Body of pancreas (tissue), 4 donors: ENCODE measurements at places on chromosomes 6 and 20. TPM values are rescaled to one million over a fixed set of nuclear protein-coding genes. Genes with fewer than 3 reads are reported as not detected.

DNA sequence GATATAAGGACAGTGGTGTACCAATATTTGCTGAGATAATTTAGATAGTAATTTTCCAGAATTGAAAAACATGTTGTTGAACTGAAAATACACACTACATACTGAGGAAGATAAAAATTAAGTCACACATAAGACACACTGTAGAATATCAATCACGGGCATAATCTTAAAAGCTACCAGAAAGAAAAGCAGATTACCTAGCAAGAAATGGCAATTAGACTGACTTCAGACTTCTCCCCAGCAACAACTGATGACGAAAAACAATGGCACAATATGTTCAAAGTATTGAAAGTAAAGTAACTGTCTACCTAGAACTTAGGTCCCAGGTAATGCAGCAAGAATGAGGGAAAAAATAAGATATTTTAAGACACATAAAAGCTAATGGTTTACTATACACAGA lies 46.5 kb downstream of the NOL7 start:
- H3K36me3 ChIP-seq: no peaks in the 10 kb centered on the region
- no peak overlapping the region for H3K27ac ChIP-seq
- H3K4me1 ChIP-seq: peaks cover 57% of the 10 kb centered on the region
- no peaks in the 10 kb centered on the region for H3K27me3 ChIP-seq
- no peak for DNase-seq

GRCh38 chr6:143885116-143885515 lies 20.8 kb downstream of the ZC2HC1B start:
- H3K4me1 ChIP-seq: no peaks in the 10 kb centered on the region
- no peak overlapping the region for H3K27ac ChIP-seq
- H3K36me3 ChIP-seq: no peaks in the 10 kb centered on the region
- H3K4me3 ChIP-seq: no peak overlapping the region

- no peak overlapping the region for H3K4me3 ChIP-seq
- no peaks in the 10 kb centered on the region for H3K36me3 ChIP-seq
- no peaks in the 10 kb centered on the region for H3K4me1 ChIP-seq
- DNase-seq: no peak
- H3K27me3 ChIP-seq: no peaks in the 10 kb centered on the region
Measured at GRCh38 chr20:24432046-24432442, 37.4 kb upstream of the SYNDIG1 start.

The CLDN20 gene
- total RNA-seq: not detected

DNA sequence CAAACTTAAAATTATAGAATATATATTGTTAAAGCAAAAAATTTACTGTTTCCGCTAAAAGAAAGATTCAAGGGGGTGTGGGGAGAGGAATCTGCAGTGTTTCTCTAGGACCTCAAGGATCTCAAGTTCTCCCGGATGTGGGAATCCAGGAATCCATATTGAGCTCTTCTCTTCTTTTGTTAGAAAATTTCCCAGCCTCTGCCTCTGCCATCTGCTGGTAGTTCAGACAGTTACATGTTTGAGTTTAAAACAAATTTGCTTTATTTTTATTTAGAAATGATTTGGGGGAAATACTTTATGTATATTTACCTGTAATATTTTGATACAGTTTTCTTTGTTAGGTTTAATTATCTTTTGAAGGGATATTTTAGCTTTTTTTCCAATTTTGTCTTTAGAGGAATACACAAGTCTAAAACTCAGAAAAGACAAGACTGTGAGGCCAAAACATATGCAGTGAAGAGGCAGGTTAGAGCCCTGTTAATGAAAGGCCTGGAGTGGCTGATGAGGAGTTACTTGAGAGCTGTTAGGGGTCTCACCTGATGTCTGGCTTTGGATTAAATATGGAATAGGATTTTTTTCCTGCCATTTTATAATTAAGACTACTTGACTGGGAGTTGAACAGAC lies 268.8 kb downstream of the ARID1B start:
- H3K4me3 ChIP-seq: no peak overlapping the region
- H3K27ac ChIP-seq: no peak overlapping the region
- no peaks in the 10 kb centered on the region for H3K27me3 ChIP-seq
- DNase-seq: no peak
- no peaks in the 10 kb centered on the region for H3K4me1 ChIP-seq
- H3K36me3 ChIP-seq: no peaks in the 10 kb centered on the region

DNA sequence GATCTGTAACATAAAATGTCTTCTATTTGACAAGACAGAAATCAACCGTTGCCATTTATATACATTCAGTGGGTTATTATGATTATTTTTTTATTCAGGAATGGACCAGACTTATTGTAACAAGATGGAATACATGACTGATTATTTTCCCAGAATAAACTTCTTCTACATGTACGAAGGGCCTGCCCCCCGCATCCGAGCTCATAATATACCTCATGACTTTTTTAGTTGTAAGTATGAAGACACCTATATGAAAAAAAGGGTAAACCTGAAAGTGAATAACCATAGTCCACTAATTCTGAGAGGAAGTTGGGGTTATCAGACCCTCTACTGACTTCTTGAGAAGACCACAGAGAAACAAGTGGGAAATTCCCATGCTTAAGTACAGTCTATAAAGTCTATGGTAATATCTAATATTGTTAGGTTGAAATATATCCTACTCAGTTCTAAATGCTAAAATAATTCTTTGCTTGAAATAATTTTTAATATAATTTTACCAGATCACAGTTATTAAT lies 15.9 kb downstream of the OR2A4 start:
- H3K36me3 ChIP-seq: no peaks in the 10 kb centered on the region
- no peak overlapping the region for H3K27ac ChIP-seq
- no peaks in the 10 kb centered on the region for H3K27me3 ChIP-seq
- no peak for DNase-seq
- no peak overlapping the region for H3K4me3 ChIP-seq
- no peaks in the 10 kb centered on the region for H3K4me1 ChIP-seq

The CST5 gene
- not detected for total RNA-seq

GRCh38 chr6:166760288-166760687 lies 133.2 kb upstream of the RPS6KA2 start:
- no peak for DNase-seq
- H3K27ac ChIP-seq: no peak overlapping the region
- H3K36me3 ChIP-seq: no peaks in the 10 kb centered on the region
- peaks cover 7% of the 10 kb centered on the region for H3K4me1 ChIP-seq
- H3K27me3 ChIP-seq: no peaks in the 10 kb centered on the region
- no peak overlapping the region for H3K4me3 ChIP-seq

GRCh38 chr20:17610566-17611289 lies 40.9 kb downstream of the DSTN start:
- peaks cover 65% of the 10 kb centered on the region for H3K4me1 ChIP-seq
- no peak overlapping the region for H3K4me3 ChIP-seq
- peak overlapping the region; percentile 44 for H3K27ac ChIP-seq
- H3K36me3 ChIP-seq: peaks cover 4% of the 10 kb centered on the region

The CCN6 gene
- not detected for total RNA-seq

GRCh38 chr6:22737331-22737730 lies 168.0 kb downstream of the HDGFL1 start:
- H3K27ac ChIP-seq: no peak overlapping the region
- H3K36me3 ChIP-seq: no peaks in the 10 kb centered on the region
- no peak overlapping the region for H3K4me3 ChIP-seq
- no peaks in the 10 kb centered on the region for H3K4me1 ChIP-seq
- DNase-seq: peak; percentile 21
- H3K27me3 ChIP-seq: no peaks in the 10 kb centered on the region

GRCh38 chr6:40438246-40438887 lies 148.8 kb downstream of the LRFN2 start:
- DNase-seq: no peak
- H3K36me3 ChIP-seq: no peaks in the 10 kb centered on the region
- no peaks in the 10 kb centered on the region for H3K27me3 ChIP-seq
- H3K27ac ChIP-seq: no peak overlapping the region
- H3K4me1 ChIP-seq: no peaks in the 10 kb centered on the region

- H3K27me3 ChIP-seq: no peaks in the 10 kb centered on the region
- no peak for DNase-seq
- H3K4me3 ChIP-seq: no peak overlapping the region
Measured at GRCh38 chr6:6230286-6230685, 90.2 kb downstream of the F13A1 start.

The SAYSD1 gene
- 9.2 TPM for total RNA-seq

DNA sequence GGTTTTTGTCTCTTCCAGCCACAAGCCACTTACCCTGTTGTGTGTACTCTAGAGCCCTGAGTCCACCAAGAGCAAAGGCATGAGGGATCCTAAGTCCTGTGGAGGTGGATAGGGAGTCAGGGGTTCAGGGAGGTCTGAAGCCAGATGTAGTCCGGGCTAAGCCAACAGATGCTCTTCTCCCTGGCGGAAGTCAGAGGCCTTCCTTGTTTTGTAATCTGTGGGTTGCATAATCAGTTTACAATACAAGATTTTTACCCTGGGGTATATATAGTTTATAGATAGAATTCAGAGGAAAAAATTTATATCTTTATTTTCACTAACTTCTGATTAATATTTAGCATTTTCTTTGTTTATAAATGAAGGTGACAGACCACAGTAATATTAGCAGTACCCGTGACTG lies 9.2 kb downstream of the LAMP5 start:
- H3K27ac ChIP-seq: no peak overlapping the region
- H3K36me3 ChIP-seq: no peaks in the 10 kb centered on the region
- no peak overlapping the region for H3K4me3 ChIP-seq
- no peaks in the 10 kb centered on the region for H3K27me3 ChIP-seq
- H3K4me1 ChIP-seq: no peaks in the 10 kb centered on the region

- H3K36me3 ChIP-seq: no peaks in the 10 kb centered on the region
- H3K27me3 ChIP-seq: no peaks in the 10 kb centered on the region
- DNase-seq: no peak
- no peak overlapping the region for H3K27ac ChIP-seq
- peaks cover 9% of the 10 kb centered on the region for H3K4me1 ChIP-seq
Measured at GRCh38 chr6:165858586-165858985, 195.5 kb upstream of the PDE10A start.

GRCh38 chr20:22977047-22977785 lies 57.9 kb upstream of the SSTR4 start:
- no peak for DNase-seq
- no peaks in the 10 kb centered on the region for H3K27me3 ChIP-seq
- no peaks in the 10 kb centered on the region for H3K4me1 ChIP-seq
- H3K27ac ChIP-seq: no peak overlapping the region
- H3K36me3 ChIP-seq: no peaks in the 10 kb centered on the region
- no peak overlapping the region for H3K4me3 ChIP-seq

The TRIM15 gene
- total RNA-seq: not detected

GRCh38 chr6:128519931-128520435 lies 416 bp downstream of the PTPRK start:
- H3K36me3 ChIP-seq: no peaks in the 10 kb centered on the region
- H3K4me3 ChIP-seq: peak overlapping the region; percentile 76
- no peaks in the 10 kb centered on the region for H3K27me3 ChIP-seq
- peak; percentile 58 for DNase-seq
- peak overlapping the region; percentile 99 for H3K27ac ChIP-seq

DNA sequence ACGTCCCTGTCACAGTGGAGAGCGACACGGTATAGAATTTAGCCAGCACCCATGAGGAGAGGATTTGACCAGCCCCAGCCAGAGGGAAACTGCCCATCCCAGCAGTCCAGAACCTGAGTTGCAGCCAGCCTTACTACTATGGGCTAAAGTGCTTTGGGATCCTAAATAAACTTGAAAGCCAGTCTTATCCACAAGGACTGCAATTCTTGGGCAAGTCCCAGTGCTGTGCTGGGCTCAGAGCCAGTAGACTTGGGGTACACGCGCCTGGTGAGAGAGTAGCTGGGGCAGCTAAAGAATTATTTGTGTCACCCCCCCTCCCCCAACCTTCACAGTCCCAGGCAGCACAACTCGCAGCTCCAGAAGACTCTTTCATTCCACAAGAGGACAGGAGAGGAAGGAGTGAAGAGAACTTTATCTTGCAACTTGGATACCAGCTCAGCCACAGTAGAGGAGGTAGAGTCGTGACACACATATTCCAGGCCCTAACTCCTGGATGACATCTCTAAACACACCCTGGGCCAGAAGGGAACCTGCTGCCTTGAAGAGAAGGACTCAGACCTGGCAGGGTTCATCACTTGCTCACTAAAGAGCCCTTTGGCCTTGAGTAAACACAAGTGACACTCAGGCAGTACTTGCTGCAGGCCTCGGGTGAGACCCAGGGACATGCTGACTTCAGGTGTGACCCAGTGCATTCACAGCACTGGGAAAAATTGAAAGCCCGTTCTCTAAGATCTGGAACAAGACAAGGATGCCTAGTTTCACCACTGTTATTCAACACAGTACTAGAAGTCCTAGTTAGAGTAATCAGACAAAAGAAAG lies 100.3 kb downstream of the REV3L start:
- H3K27me3 ChIP-seq: no peaks in the 10 kb centered on the region
- no peak overlapping the region for H3K4me3 ChIP-seq
- no peaks in the 10 kb centered on the region for H3K36me3 ChIP-seq
- no peak overlapping the region for H3K27ac ChIP-seq

GRCh38 chr20:39116020-39116419 lies 153.9 kb downstream of the DHX35 start:
- H3K36me3 ChIP-seq: no peaks in the 10 kb centered on the region
- no peaks in the 10 kb centered on the region for H3K27me3 ChIP-seq
- peaks cover 5% of the 10 kb centered on the region for H3K4me1 ChIP-seq
- no peak for DNase-seq

The TBX18 gene
- total RNA-seq: 2.0 TPM

GRCh38 chr20:50491168-50491567 lies 19.0 kb upstream of the PTPN1 start:
- no peak overlapping the region for H3K4me3 ChIP-seq
- no peaks in the 10 kb centered on the region for H3K27me3 ChIP-seq
- no peak overlapping the region for H3K27ac ChIP-seq
- H3K36me3 ChIP-seq: no peaks in the 10 kb centered on the region
- H3K4me1 ChIP-seq: no peaks in the 10 kb centered on the region

The TMEM239 gene
- not detected for total RNA-seq

GRCh38 chr6:1402868-1403267 lies 13.5 kb downstream of the FOXF2 start:
- no peaks in the 10 kb centered on the region for H3K36me3 ChIP-seq
- no peaks in the 10 kb centered on the region for H3K4me1 ChIP-seq
- no peak overlapping the region for H3K27ac ChIP-seq
- no peaks in the 10 kb centered on the region for H3K27me3 ChIP-seq

- H3K27me3 ChIP-seq: no peaks in the 10 kb centered on the region
- DNase-seq: no peak
- no peak overlapping the region for H3K27ac ChIP-seq
- no peaks in the 10 kb centered on the region for H3K36me3 ChIP-seq
- no peak overlapping the region for H3K4me3 ChIP-seq
- no peaks in the 10 kb centered on the region for H3K4me1 ChIP-seq
Measured at GRCh38 chr20:24699321-24700165, 230.1 kb downstream of the SYNDIG1 start.

GRCh38 chr20:63821811-63822210 lies 9.3 kb downstream of the ZBTB46 start:
- H3K36me3 ChIP-seq: no peaks in the 10 kb centered on the region
- H3K4me3 ChIP-seq: no peak overlapping the region
- H3K27me3 ChIP-seq: no peaks in the 10 kb centered on the region
- H3K27ac ChIP-seq: no peak overlapping the region

The IRF4 gene
- total RNA-seq: 0.26 TPM

The SNPH gene
- total RNA-seq: 3.3 TPM

- H3K4me3 ChIP-seq: no peak overlapping the region
- H3K36me3 ChIP-seq: no peaks in the 10 kb centered on the region
- no peak for DNase-seq
- H3K27ac ChIP-seq: no peak overlapping the region
Measured at GRCh38 chr20:55057779-55058415, 582.5 kb downstream of the DOK5 start.

The OTOR gene
- total RNA-seq: not detected

GRCh38 chr6:155424181-155424580 lies 31.5 kb downstream of the NOX3 start:
- no peaks in the 10 kb centered on the region for H3K4me1 ChIP-seq
- H3K36me3 ChIP-seq: no peaks in the 10 kb centered on the region
- no peak for DNase-seq
- no peaks in the 10 kb centered on the region for H3K27me3 ChIP-seq
- H3K4me3 ChIP-seq: no peak overlapping the region
- no peak overlapping the region for H3K27ac ChIP-seq

The WFDC12 gene
- total RNA-seq: not detected
